Right renal pelvis (tissue), 4 donors: ENCODE measurements at places on chromosomes 3 and 15. TPM values are rescaled to one million over a fixed set of nuclear protein-coding genes. Genes with fewer than 3 reads are reported as not detected.

GRCh38 chr3:31729573-31729972 is 196.8 kb downstream of the STT3B start:
- no peak for DNase-seq

DNA sequence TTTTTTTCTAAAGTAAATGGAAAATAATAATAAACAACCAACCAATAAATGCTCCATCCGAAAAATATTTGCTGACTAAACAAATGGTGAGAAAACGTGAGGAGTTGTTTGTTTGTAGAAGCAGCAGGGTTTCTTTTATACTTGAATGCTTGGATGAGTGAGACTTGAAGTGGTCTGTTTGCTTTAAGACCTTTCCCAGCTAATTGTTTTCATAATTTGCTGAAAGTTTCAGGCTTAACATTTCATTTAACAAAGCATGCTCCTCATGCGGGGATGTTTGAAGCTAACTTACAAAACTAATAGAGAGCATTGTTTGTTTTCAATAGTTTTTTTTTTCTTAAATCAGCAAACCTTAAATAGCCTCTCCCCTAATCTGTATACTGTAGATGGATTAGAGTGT is 484.6 kb downstream of the ROBO2 start:
- no peak for DNase-seq

GRCh38 chr3:126936853-126937425 is 46.0 kb upstream of the PLXNA1 start:
- no peak for DNase-seq

Gene ZPLD1
- polyA plus RNA-seq, result 0.45 TPM

Gene ASB14
- 0.47 TPM for polyA plus RNA-seq

DNA sequence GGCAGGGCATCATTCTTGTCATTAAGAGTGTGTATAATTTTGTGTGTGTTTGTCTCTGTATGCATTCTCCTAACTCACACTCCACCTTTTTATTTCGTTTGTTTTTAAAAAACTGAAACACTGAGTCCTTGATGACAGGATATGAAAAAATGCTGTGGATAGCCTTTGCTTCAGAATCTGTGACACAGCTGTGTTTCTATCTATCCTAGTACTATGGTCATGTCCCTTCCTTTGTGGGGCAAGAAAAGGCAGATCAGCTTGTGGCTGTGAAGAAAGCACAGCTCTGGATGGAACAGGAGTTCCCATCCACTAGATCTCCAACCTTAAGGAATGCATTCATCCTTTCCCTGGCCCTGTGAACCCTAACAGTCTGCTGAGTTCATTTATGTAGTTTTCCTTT is 60.3 kb downstream of the OTOL1 start:
- DNase-seq, result no peak

DNA sequence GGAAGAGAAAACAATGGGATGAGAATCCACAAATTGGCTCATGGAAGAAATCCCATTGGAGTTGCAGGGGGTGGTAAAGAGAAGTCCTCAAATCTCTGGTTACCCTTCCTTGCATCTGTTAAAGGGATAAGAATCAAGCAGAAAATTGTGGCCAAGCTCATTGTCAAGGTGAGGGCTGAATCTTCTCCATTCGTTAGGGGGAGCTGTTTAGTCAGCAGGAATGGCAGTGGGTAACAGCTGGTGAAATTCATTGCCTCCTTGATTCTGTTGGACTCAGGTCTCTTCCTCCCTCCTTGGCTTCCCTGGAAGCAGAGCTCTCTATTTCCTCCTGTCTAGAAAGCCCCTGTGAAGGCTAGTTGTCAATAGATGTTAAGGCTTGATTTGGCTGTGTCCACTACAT is 343.1 kb upstream of the SEMA6D start:
- no peak for DNase-seq
